CD4-positive, alpha-beta T cell treated with Interleukin-1 beta for 1 hour (primary cell): ENCODE measurements at places on chromosomes 12 and 14.

GRCh38 chr14:71574976-71575375, 357.3 kb upstream of the RGS6 start:
- DNase-seq, result no peak

GRCh38 chr14:50395448-50395847, 1.2 kb downstream of the CDKL1 start:
- DNase-seq, result no peak

DNA sequence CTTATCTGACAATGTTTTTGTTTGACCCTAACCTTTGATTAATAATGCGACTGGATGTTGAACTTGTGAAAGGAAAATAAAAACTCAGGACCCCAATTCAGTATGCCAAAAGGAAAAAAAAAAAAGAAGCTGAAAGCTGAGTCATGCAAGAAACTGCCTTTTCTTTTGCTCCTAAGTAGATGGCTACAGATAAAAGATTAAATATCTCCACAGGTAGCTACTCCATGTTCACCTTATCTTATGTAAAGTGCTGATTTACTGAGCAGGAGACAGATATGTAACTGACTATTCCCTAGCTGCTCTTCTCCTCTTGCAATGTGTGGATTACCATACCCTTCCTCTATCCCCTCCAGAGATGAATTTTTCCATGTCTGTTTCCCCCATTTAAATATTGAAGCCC, 30.8 kb upstream of the TCL1B start:
- no peak for DNase-seq

DNA sequence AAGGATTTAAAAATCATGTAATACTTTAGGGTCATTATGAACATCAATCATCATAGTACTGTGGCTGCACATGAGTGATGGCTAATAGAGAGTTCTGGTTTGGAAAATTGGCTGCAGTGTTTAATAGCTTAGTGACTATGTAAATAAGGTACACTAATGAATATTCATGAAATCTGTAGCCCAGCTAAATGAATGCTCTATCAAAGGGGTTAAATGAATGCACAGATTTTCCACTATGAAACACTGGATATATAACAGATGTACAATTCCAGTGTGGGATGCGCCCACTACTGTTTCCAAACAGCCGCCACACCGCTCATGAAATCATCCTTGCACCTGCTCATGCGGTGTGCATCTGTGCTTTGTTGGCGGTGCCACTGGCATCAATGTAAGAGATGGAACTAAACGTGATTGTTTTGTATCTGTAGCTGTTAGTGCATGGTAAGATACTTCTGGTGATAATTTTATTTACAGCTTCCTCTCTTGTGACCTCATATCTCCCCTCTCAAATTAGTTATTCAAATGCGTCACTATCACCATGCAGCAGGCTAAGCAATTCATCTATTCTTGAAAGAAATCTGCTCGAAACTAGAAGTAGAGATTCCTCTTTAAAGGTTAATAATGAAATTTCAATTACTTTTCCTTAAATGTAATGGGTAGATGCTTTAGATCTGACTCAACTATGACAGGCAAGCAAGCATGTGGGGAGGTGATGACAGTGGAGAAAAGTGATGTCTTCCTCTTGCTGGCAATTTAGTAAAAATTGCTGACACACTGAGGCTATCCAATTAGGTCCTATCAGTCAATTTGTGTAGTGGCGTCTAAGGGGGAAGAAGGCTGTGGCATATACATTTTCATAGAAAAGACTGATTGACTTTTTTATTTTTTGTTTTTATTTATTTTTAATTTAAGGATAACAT, 433.6 kb downstream of the AEBP2 start:
- no peak for DNase-seq

- no peak for DNase-seq
Observed at GRCh38 chr14:99643343-99643742, 1.6 kb upstream of the HHIPL1 start.

DNA sequence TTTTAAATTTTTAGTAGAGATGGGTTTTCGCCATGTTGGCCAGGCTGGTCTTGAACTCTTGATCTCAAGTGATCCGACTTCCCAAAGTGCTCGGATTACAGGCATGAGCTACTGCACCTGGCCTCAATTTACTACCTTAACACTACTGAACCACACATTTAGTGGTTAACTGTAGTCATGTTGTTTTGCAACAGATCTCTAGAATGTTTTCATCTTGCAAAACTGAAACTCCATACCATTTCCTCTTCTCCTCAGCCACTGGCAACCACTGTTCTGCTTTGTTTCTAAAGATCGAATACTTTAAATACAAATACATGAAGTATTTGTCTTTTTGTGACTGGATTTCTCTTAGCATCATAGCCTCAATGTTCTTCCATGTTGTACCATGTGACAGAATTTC, 15.4 kb upstream of the SMCO2 start:
- DNase-seq, result no peak

- peak; percentile 73 for DNase-seq
Observed at GRCh38 chr14:76844223-76844622, 18.0 kb downstream of the LRRC74A start.

- peak; percentile 7 for DNase-seq
Observed at GRCh38 chr14:105167303-105168092, 1.1 kb downstream of the JAG2 start.

DNA sequence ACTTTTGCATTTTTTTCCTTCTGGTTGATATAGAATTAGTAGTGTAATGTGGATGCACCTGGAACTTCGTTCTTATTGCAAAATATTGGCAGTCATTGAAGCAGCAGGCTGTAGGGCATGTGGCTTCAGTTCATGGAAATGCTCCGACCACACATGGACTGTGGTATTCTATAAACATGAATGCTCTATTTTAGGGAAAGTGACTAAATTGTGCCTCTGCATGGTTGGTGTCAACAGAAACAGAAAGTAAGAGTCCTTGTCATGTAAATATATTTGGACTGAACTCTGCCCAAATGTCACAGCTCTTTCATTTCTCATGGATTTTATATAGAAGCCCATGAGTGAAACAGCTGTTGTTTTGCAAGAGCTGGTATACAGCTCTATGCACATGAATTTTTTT, 917.0 kb downstream of the LRFN5 start:
- no peak for DNase-seq

- peak; percentile 62 for DNase-seq
Observed at GRCh38 chr12:48618541-48618940, 48.7 kb upstream of the LALBA start.

DNA sequence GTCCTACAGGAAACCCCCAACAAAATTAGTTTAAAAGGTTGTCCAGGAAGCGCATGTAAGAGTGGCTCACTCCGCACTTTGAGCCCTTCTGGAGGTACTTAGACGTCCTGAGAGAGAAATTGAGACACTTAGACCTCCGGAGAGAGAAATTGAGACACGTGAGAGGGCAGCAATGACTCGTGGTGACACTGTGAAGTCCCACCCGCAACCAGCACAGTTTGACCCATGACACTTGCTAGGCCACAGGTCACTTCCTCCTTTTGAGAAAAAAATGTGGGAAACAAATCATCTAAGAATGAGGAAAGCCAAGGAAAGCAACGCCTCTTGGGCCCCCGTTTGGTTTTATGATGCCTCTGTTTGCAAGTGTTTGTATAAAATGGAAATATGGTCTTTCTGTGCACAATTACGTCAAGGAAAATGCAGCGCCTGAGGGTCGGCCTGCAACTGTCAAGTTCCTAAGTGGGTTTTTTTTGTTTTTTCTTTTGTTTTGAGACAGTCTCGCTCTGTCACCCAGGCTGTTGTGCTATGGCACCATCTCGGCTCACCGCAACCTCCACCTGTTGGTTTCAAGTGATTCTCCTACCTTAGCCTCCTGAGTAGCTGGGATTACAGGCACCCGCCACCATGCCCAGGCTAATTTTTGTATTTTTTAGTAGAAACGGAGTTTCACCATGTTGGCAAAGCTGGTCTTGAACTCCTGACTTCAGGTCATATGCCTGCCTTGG, 13.6 kb upstream of the CDCA4 start:
- peak; percentile 39 for DNase-seq

GRCh38 chr14:104149617-104150135, 11.3 kb downstream of the KIF26A start:
- no peak for DNase-seq

GRCh38 chr12:55728939-55729818, at the start of gene CD63:
TSS of gene CD63 (minus strand) at chr12:55729009. CDS start at chr12:55728341, 668 bp downstream.
- peak; percentile 63 for DNase-seq

DNA sequence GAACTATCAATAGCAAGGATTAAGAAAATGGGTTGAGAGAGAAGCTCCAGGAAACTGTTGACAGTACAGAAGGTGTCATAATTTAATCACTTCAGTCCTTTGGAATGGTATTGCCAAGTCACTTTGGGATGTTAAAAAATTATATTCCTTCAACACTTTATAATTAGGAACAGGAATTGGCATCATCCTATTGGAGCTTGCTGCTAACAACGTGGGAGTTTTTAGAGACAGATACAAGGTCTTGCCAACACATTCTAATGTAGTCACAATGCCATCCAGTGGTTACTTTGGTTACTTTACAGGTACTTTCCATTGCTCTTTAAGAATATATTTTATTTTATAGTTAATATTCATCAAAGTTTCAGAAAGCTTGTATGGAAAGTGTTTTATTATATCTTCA, 310.1 kb downstream of the SYT1 start:
- DNase-seq, result no peak

DNA sequence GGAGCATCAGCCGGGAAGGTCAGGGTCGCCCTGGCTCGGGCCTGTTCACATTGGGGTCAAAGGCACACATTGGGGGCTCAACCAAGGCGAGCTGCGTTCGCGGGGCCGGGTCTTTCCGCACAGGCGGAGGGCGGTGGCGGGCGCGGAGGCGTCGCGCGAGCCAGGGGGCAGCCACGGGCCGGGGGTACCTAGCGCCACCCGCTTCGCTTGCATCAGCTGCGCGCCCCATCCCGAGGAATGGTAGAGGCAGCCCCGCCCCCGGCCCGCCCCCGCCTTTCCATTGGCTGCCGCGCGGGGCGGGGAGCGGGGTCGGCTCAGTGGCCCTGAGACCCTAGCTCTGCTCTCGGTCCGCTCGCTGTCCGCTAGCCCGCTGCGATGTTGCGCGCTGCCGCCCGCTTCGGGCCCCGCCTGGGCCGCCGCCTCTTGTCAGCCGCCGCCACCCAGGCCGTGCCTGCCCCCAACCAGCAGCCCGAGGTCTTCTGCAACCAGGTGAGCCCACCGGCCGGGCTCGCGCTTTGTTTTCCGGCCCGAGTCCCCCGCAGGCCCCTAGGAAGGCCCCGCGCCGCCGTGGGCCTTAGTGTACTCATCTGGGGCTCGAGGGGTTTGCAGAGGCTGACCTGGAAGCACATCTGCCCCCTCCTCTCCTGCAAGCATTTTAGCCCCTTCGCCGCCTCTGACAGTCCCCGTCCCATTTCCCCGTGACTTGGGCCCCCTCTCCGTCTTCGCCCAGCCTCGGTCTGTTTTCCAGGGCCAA, at the start of gene ALDH2:
TSS of gene ALDH2 (plus strand) at position 326 of the 754 bp plus-strand sequence. CDS start at position 376, 50 bp downstream.
- DNase-seq, result peak; percentile 42

- DNase-seq, result no peak
Observed at GRCh38 chr14:80003138-80003537, 208.2 kb downstream of the DIO2 start.

- DNase-seq, result no peak
Observed at GRCh38 chr14:35213869-35214387, 78.3 kb upstream of the PSMA6 start.

GRCh38 chr14:54443981-54444380, 2.8 kb upstream of the CNIH1 start:
- DNase-seq, result no peak

- DNase-seq, result no peak
Observed at GRCh38 chr14:66045572-66046021, 440.6 kb upstream of the CCDC196 start.

DNA sequence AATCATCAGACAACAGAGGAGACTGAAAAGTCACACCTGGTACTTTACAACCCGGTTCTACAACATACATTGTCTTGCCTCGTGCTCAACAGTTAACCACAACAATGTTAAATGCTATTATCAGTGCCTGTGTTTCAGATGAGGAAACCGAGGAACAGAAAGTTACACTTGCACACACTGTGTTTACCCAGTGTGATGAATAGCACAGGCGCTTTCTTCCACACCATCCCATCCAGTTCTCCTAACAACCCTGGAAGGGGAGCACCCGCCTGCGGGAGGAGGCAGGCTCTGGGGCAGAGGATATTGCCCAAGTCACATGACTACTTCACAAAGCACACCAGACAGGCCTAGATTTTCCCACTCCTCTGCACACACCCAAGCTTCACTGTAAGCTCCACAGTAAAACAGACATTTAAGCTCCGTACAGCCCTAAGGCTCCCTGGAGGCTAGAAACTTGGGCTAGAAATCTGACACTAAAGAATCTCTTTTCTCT, 21.8 kb downstream of the NCKAP5L start:
- no peak for DNase-seq

- DNase-seq, result no peak
Observed at GRCh38 chr12:132734206-132734605, 23.6 kb downstream of the PGAM5 start.

GRCh38 chr12:30837595-30837994, 82.8 kb upstream of the CAPRIN2 start:
- no peak for DNase-seq

DNA sequence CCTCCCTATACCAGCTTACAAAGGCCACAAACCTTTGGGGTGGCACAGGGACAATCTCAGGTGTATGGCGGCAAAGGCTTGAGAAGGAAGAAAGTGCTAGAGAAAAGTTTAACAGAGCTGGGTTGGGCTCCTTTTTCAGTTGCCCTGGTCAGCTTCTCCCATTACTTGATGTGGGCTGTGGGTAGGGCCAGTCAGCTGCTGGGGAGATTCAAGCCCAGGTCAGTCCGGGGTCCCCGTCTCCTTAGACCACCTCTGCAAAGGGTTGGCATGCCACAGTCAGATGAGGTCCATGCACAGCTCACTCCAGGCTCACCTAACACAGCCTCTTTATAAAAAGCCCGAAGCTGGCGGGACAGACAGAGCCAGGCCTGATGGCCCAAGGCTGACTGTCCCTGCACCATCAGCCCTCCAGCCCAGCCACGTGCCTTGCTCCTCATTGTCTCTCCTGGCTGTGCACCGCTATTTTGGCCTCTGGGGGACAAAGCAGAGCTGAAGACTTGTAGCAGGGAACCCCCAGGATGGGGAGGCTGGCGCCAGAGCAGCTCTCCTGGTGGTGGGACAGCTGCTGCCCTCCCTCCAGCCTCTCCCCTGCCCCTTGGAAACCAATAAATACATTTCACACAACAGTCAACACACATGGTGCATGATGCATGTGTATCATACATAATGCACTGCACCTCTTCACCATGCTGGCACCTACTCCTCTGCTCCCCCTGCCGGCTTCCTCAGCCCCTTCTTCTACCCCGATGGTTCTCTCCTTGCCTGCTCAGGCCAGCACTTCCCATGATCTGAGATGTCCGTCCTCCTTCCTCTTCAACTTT, 61.7 kb upstream of the DDX11 start:
- DNase-seq, result no peak

DNA sequence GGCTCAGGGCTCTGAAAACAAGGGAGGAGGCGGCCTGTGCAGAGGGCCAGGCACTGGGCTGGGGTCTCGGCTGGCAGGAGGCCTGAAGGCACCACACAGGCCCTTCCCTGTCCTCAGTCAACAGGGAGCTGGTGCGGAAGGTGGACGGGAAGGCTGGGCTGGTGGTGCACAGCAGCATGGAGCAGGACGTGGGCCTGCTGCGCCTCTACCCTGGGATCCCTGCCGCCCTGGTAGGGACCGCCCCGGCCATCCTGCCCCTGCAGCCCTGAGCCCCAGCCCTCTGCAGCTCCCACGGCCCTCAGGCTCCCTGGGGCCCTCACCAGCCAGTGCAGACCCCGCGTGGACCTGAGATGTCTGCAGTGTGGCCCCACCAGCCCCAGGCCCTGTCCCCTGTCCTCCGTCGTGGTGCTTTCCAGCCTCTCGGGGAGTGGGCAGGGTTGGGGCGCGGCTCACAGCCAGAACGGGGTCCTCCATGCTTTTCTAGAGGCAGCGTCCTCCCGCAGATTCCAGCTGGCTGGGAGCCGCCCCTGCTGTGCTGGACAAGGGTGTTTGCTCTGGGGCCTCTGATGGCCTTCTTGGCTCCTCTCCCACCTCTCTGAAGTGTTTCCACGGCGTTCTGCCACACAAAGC, 18.1 kb downstream of the ASPG start:
- DNase-seq, result no peak
